Cardiac ventricle fibroblast (primary cell): ENCODE measurements at places on chromosomes 2 and 18. TPM values are rescaled to one million over a fixed set of nuclear protein-coding genes. Genes with fewer than 3 reads are reported as not detected.

Gene ZAP70
- not detected in 2 replicates for total RNA-seq

Gene CSRNP3
- total RNA-seq, result 0.81 and 2.7 TPM in 2 replicates

Gene SPATA3
- total RNA-seq, result not detected in 2 replicates

Gene ARHGAP28
- total RNA-seq, result 15.7 and 21.3 TPM in 2 replicates

Gene PLCL1
- 15.5 and 16.7 TPM in 2 replicates for total RNA-seq

Gene ELAC1
- total RNA-seq, result 4.2 and 7.9 TPM in 2 replicates

Gene OTX1
- not detected in 2 replicates for total RNA-seq

Gene ALKAL2
- not detected in 2 replicates for total RNA-seq

Gene CCBE1
- 11.7 and 18.4 TPM in 2 replicates for total RNA-seq

Gene KCNG2
- total RNA-seq, result 0.44 and 0.49 TPM in 2 replicates

Gene FANCL
- 5.4 and 16.2 TPM in 2 replicates for total RNA-seq

Gene PLGLB2
- total RNA-seq, result 0.68 and 0.69 TPM in 2 replicates

Gene UGT1A4
- total RNA-seq, result 0.34 TPM in 1 of 2 replicates, not detected in the other

Gene CD207
- total RNA-seq, result not detected in 2 replicates

Gene CFAP210
- total RNA-seq, result 0.12 TPM in 1 of 2 replicates, not detected in the other

Gene CLEC4F
- total RNA-seq, result not detected in 2 replicates

Gene IL1RN
- not detected in 2 replicates for total RNA-seq

Gene ANO7
- 0.73 and 1.00 TPM in 2 replicates for total RNA-seq

Gene SERPINB10
- not detected in 2 replicates for total RNA-seq

Gene SNRPD1
- 10.8 TPM in 2 replicates for total RNA-seq

Gene ANTXR1
- 65.2 and 81.3 TPM in 2 replicates for total RNA-seq

Gene METTL8
- 17.1 and 17.5 TPM in 2 replicates for total RNA-seq

Gene CDH20
- 0.29 and 0.94 TPM in 2 replicates for total RNA-seq

Gene ATG16L1
- 12.9 and 16.0 TPM in 2 replicates for total RNA-seq

Gene NGEF
- 0.75 TPM in 1 of 2 replicates, not detected in the other for total RNA-seq

Gene KIF3C
- total RNA-seq, result 8.0 TPM in 2 replicates

Gene SNRNP27
- 33.1 and 39.8 TPM in 2 replicates for total RNA-seq

Gene POTEI
- total RNA-seq, result not detected in 2 replicates

Gene RTP5
- not detected in 2 replicates for total RNA-seq

Gene IL36A
- not detected in 2 replicates for total RNA-seq

Gene POTEC
- total RNA-seq, result not detected in 2 replicates

Gene RBM44
- total RNA-seq, result 0.06 and 0.29 TPM in 2 replicates

Gene ICOS
- total RNA-seq, result not detected in 2 replicates

Gene EML6
- total RNA-seq, result 0.20 and 1.4 TPM in 2 replicates
